ENCODE measurements at places on chromosomes 11 and 22. TPM values are rescaled to one million over a fixed set of nuclear protein-coding genes. Genes with fewer than 3 reads are reported as not detected.

- DNase-seq: no peak
- H3K27ac ChIP-seq: no peak overlapping the region
- no peaks in the 10 kb centered on the region for H3K36me3 ChIP-seq
- no peaks in the 10 kb centered on the region for H3K27me3 ChIP-seq
- H3K4me1 ChIP-seq: no peaks in the 10 kb centered on the region
Measured at GRCh38 chr11:87082590-87082989, 44.9 kb downstream of the TMEM135 start.

Gene PNPLA3
- total RNA-seq: not detected

DNA sequence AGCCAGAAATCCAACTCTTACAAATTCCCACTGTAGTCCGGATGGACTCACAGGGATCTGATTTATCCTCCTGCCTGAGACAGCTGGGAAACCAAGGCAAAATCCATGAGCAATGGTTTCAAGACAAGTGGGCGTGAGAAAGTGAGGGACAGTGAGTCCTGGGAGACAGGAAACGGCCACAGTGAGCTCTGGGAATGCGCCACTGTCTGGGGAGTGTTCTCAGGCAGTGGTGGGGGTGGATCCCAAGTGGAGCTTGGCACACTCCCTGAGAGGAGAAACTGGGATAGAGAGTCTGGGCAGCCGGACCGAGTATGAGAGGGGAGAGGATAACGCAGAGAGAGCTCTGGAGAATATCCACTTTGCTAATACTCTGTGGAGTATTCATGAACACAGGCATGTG lies 9.8 kb downstream of the IL17REL start:
- H3K4me3 ChIP-seq: no peak overlapping the region
- DNase-seq: no peak
- H3K36me3 ChIP-seq: no peaks in the 10 kb centered on the region
- peaks cover 6% of the 10 kb centered on the region for H3K27me3 ChIP-seq
- no peak overlapping the region for H3K27ac ChIP-seq
- no peaks in the 10 kb centered on the region for H3K4me1 ChIP-seq

DNA sequence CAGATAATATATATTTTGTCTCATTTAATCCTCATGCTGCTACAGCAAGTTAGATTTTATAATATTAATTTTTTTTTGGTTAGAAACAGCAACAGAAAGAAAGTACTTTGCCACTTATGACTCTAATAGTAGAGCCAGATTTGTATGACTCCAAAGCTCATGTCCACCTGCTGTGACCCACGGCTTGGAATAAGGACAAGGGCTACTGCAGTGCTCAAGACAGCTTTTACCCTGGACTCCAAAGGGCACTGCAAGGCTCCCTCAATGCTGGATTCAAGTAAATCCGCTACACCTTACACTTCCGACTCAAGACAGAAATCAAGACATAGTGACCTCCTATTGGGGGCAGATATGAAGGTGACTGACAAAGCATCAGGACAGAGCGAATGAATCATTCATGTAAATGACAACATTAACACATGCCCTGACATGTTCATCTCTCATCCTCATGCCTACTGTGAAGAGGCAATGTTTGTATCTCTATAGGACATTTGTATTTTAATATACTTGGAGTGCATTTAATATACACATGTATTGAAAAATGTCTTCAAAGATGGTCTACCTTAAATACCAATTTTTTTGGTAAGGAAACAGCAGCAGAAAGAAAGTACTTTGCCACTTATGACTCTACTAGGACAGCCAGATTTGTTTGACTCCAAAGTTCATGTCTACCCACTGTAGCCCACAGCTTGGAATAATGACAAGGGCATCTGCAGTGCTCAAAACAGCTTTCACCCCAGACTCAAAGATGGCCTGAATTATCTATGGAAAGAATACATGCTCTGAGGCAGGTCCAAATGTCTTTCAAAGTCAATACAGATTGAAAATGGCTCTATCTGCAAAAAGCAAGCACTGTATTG lies 375.6 kb upstream of the CCDC90B start:
- H3K27ac ChIP-seq: no peak overlapping the region
- H3K36me3 ChIP-seq: no peaks in the 10 kb centered on the region
- no peaks in the 10 kb centered on the region for H3K27me3 ChIP-seq
- no peak overlapping the region for H3K4me3 ChIP-seq
- H3K4me1 ChIP-seq: no peaks in the 10 kb centered on the region
- no peak for DNase-seq

GRCh38 chr11:79167510-79168188 lies 273.2 kb downstream of the TENM4 start:
- H3K36me3 ChIP-seq: no peaks in the 10 kb centered on the region
- H3K4me1 ChIP-seq: no peaks in the 10 kb centered on the region
- no peak overlapping the region for H3K27ac ChIP-seq
- H3K27me3 ChIP-seq: no peaks in the 10 kb centered on the region
- H3K4me3 ChIP-seq: no peak overlapping the region

Gene KRTAP5-1
- not detected for total RNA-seq

DNA sequence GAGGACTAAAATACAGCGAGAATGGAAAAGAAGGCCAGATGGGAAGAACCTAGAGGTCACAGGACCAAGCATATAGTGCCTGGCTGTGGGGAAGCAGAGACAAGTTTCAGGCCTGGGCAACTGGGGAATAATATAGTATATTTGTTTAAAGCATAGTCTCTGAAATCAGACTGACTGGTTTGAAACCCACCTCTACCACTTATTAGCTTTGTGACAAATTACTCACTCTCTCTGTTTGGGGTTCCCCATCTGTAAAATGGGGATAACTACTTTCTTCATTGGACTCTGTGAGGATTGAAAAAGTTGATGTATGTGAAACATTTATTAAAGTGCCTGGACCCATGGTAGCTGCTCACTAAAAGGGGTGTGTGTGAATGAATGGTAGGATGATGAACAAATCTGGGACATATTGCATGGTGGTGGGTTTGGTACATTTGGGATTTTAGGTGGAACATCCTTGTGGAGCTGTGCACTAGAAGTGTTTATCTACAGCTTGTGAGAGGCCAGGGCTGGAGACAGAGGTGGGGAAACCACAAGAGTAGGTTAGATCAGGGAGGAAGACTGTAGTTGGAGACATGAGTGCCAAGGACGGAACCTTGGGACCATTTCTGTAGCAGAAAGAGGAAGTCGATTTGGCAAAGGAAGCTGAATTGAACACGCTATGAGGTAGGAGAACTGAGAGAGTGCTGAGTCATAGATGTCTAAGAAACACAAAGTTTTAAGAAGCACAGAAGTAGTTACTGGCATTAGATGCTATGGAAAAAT lies 52.6 kb downstream of the SWAP70 start:
- no peaks in the 10 kb centered on the region for H3K4me1 ChIP-seq
- DNase-seq: peak; percentile 32
- peak overlapping the region; percentile 23 for H3K27ac ChIP-seq

DNA sequence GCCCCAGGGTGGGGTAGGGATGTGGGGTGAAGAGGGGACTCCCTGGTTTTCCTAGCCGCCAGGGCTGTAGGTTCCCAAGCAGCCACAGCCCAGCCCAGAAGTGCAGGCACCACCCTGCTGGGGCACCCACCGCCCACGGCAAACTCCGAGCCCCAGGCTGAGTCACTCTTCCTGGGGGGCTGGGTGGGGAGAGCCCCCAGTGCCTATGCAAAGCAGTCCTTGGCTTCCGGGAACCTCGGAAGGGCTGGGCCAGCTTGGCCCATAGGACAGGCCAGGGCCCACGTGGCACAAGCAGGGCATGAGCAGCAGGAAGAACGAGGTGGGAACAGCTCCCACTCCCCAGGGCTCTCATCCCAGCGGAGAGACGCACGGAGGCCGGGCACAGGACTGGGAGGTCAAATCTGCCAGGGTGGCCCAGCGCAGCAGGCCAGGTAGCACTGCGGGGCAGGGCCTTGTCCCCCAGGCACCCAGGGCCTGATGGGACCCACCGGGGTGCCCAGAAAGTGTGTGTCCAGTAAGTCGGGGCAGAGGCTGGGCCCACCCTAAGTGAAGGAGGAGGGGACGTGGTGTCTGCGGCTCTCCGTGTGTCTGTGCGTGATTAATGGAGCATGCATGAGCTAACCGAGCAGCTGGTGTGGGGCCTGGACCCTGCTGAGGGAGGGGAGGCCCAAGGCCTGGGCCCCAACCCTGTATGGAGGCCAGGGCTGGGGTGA lies 4.6 kb upstream of the IL17REL start:
- no peak overlapping the region for H3K27ac ChIP-seq
- no peak for DNase-seq
- H3K4me3 ChIP-seq: no peak overlapping the region
- H3K36me3 ChIP-seq: no peaks in the 10 kb centered on the region
- peaks cover 16% of the 10 kb centered on the region for H3K27me3 ChIP-seq
- no peaks in the 10 kb centered on the region for H3K4me1 ChIP-seq

GRCh38 chr11:12433121-12433520 lies 55.8 kb downstream of the PARVA start:
- no peaks in the 10 kb centered on the region for H3K27me3 ChIP-seq
- no peaks in the 10 kb centered on the region for H3K36me3 ChIP-seq
- H3K4me1 ChIP-seq: peaks cover 7% of the 10 kb centered on the region
- peak; percentile 6 for DNase-seq

DNA sequence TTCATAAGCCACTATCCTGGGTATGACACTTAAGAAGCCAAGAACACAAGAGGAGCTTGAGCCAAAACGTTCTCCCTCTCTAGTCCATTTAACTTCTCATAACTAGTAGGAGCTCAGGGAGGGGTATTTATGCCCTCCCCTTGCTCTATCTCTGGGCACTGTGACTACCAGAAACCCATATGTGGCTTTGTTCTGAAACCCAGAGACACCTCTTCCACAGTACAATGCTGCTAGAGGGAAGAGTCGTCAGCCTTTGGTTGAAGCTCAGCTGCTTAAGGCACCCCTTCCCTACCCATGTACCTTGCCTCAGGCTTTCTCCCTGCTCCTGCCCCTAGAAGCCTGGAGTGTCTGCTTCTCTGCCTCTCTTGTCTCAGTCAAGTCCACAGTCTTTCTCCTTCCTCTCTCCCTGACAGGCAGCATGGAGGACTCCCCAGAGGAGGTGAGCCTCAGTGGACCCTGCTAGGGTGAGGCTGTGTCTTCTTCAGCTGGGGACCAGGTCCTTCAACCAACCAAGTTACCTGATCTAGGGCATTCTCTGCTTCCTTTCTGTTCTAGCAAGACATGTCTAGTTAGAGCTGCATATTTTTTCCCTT lies 23.1 kb upstream of the USP47 start:
- H3K36me3 ChIP-seq: no peaks in the 10 kb centered on the region
- no peaks in the 10 kb centered on the region for H3K4me1 ChIP-seq
- H3K27ac ChIP-seq: no peak overlapping the region
- no peak overlapping the region for H3K4me3 ChIP-seq

GRCh38 chr11:113689768-113690618 lies 16.1 kb downstream of the TMPRSS5 start:
- no peak overlapping the region for H3K27ac ChIP-seq
- no peak overlapping the region for H3K4me3 ChIP-seq
- DNase-seq: no peak
- no peaks in the 10 kb centered on the region for H3K27me3 ChIP-seq
- H3K36me3 ChIP-seq: no peaks in the 10 kb centered on the region

Gene CLDN5
- total RNA-seq: 257 TPM

Gene KIRREL3
- not detected for total RNA-seq

Gene P2RX6
- total RNA-seq: 0.76 TPM

- H3K4me3 ChIP-seq: no peak overlapping the region
- no peaks in the 10 kb centered on the region for H3K4me1 ChIP-seq
- no peak for DNase-seq
Measured at GRCh38 chr22:25219948-25220442, 556 bp downstream of the CRYBB2 start.

DNA sequence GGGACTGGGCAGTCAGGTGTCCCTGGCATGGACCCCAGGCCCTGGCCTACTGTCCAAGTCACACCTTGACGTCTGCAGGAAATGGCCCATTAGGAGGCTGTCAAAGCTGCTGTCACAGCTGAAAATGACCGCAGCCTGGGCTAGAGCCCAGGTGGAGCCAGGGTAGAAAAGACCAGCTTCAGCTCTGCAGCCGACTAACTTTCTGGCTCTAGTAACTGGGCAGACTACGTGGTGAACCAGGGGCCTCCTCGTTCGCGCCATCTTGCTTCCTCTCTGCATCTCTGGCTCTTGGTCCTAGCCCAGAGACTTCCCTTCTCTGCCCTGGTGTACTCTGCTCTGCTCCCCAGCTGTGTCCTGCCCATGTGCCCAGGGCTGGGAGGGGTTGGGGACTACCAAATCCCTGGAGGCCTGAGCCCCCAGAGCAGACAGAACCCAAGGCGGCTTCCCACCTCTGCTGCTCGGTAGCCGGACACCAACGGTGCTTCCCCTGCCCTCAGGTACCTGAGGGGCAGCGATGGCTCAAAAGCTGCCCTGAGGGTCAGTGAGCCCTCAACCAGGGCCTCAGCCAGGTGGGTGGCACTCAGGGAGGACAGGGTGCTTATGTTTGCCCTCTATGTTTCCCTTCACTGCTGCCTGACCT lies 19.7 kb downstream of the SART1 start:
- no peak for DNase-seq
- H3K27ac ChIP-seq: no peak overlapping the region
- H3K4me3 ChIP-seq: no peak overlapping the region
- no peaks in the 10 kb centered on the region for H3K27me3 ChIP-seq

DNA sequence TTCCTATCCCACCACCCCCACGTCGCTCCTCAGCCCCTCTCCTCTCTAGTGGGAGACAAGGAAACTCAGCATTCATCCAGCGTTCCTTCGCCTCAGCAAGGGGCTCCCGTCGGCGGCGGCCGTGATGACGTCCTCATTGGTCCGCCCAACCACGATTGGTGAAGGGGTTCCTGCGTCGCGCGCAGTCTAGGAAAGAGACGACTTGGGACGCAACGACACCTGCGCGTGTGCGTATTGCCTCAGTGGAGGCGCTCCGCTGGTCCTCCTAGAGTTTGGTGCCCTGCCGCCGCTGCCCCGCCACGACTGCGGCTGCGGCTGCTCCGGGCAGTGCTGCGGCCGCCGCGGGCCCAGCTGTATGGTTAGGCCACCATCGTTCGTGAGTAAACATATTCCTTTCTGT lies 56.6 kb downstream of the CCDC81 start:
- no peaks in the 10 kb centered on the region for H3K27me3 ChIP-seq
- no peaks in the 10 kb centered on the region for H3K4me1 ChIP-seq
- H3K27ac ChIP-seq: no peak overlapping the region

Gene TEX12
- total RNA-seq: 1.7 TPM

Data from uterus (tissue), 4 donors.